ENCODE measurements at places on chromosomes 12 and 14. TPM values are rescaled to one million over a fixed set of nuclear protein-coding genes. Genes with fewer than 3 reads are reported as not detected.

KRT80 gene
- polyA plus RNA-seq, result 6.2 TPM

SSPN gene
- 17.0 TPM for polyA plus RNA-seq

LHX5 gene
- not detected for polyA plus RNA-seq

GNG2 gene
- polyA plus RNA-seq, result 10.2 TPM

LRRC43 gene
- 0.56 TPM for polyA plus RNA-seq

MANSC4 gene
- polyA plus RNA-seq, result 0.25 TPM

KRT74 gene
- polyA plus RNA-seq, result not detected

NELL2 gene
- 1.7 TPM for polyA plus RNA-seq

MARK3 gene
- polyA plus RNA-seq, result 46.4 TPM

- H3K36me3 ChIP-seq, result no peaks in the 10 kb centered on the region
- no peak overlapping the region for H3K4me3 ChIP-seq
- no peaks in the 10 kb centered on the region for H3K27me3 ChIP-seq
- no peaks in the 10 kb centered on the region for H3K4me1 ChIP-seq
- DNase-seq, result no peak
These were observed 17.9 kb upstream of the RAB3IP start for GRCh38 chr12:69720750-69721149.

- no peaks in the 10 kb centered on the region for H3K36me3 ChIP-seq
- H3K27ac ChIP-seq, result no peak overlapping the region
- H3K27me3 ChIP-seq, result no peaks in the 10 kb centered on the region
- H3K4me3 ChIP-seq, result no peak overlapping the region
- DNase-seq, result no peak
These were observed 807.8 kb upstream of the TMEM132C start for GRCh38 chr12:127459166-127459565.

DNA sequence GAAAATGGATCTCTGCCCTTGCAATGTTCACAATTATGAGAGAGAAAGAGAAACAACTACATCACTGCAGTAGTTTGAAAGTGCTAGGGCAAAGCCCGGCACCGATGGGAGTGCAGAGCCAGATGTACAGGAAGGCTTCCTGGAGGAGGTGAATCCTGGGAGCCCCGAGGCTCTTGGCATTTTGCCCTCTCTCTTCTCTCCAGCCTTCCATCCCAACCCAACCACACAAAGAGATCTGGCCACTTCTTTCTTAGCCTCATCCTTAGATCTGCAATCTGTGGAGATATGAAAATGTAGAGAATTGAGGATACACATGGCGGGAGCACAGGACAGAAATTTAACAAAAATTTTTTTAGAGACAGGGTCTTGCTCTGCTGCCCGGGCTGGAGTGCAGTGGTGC, 3.3 kb upstream of the PAPLN start:
- no peaks in the 10 kb centered on the region for H3K27me3 ChIP-seq
- peaks cover 22% of the 10 kb centered on the region for H3K4me1 ChIP-seq
- H3K27ac ChIP-seq, result no peak overlapping the region
- H3K4me3 ChIP-seq, result no peak overlapping the region
- no peak for DNase-seq
- H3K36me3 ChIP-seq, result no peaks in the 10 kb centered on the region

DNA sequence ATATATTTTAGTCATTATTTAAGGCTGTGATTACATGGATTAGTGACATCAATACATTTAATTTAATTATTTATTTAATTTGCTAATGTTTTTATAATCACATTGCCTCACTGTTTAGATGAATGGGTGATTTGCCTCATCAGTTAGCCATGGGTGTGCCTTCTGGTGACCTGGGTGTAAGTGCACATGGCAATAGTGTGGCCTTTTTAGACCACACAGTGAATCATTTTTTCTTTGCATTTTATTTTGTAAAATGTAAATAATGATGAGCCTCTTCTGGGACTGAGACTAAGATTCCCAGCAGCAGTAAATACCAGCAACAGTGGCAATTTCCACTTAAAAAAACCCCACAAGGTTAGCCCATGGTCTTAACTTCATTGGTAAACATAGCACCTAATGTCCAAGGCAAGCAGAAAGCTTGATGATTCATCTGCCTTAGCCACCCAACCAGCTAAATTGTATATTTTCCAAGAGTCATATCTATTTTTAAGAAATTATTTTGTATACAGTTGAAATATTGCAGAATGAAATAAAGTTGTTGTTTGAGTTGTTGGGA, 235.9 kb upstream of the NOVA1 start:
- no peaks in the 10 kb centered on the region for H3K4me1 ChIP-seq
- H3K27me3 ChIP-seq, result no peaks in the 10 kb centered on the region
- no peak for DNase-seq
- no peak overlapping the region for H3K4me3 ChIP-seq
- H3K27ac ChIP-seq, result no peak overlapping the region
- no peaks in the 10 kb centered on the region for H3K36me3 ChIP-seq

GRCh38 chr12:89566615-89567014, 40.8 kb upstream of the POC1B start:
- no peak overlapping the region for H3K27ac ChIP-seq
- H3K36me3 ChIP-seq, result no peaks in the 10 kb centered on the region
- no peak overlapping the region for H3K4me3 ChIP-seq
- H3K27me3 ChIP-seq, result no peaks in the 10 kb centered on the region
- no peaks in the 10 kb centered on the region for H3K4me1 ChIP-seq

DNA sequence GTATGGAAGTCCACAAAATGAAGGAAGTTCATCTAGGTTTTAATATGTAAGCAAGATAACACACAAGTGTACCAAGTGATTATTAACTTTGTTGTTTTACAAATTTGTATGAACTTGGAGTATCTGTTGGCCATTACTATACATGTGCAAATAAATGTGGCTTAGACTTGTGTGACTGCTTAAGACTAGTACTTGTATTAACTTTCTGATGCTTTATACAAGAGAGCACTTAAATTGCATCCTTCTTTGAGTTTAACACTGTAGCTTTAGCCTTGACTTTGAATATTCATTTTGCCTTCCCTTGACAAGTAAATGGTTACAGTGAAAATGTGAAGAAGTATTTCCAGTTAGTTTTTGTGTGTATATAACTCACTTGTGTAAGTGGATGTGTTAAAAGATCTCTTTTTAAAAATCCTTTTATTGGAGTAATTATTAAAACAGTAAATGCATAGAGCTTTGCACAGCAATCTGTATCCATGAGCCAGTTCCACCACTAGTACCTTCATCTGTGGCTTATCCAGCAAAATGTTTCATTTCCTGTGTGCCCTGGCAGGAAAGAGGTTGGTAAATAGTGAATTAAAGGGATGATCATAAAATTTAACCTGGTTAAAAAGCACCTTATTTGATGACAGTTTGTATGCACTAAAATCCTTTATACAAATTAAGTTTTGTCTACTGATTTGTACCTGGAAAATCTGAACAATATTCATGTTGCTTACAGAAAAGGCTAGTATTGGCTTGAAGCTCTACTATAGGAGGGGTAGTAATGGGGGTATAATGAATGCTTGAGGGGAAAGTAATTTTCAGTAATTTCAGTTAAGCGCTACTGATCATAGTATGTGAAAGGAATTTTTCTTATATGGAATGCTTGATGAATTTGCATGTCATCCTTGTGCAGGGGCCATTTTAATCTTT, 8.0 kb downstream of the PNN start:
- H3K27me3 ChIP-seq, result no peaks in the 10 kb centered on the region
- no peak for DNase-seq
- H3K36me3 ChIP-seq, result no peaks in the 10 kb centered on the region

DNA sequence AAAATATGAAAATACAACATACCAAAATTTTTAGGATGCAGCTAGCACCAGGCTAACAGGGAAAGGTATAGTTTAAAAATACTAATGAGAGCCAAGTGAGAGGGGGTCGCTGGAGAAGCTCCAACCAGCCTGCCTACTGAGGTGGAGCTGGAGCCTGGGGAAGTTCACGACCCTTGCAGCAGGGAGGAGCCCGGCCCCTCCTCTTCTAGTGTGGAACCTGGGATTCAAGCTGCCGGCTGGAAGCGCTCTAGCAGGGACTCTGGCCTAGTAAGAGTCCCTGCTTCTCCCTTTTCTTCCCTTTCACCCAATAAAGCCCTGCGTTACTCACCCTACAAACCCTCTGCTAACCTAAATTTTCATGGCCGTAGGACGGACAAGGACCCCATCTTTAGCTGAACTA, 5.0 kb upstream of the KCNK13 start:
- no peak for DNase-seq
- H3K27me3 ChIP-seq, result no peaks in the 10 kb centered on the region
- no peaks in the 10 kb centered on the region for H3K36me3 ChIP-seq
- H3K4me1 ChIP-seq, result peaks cover 11% of the 10 kb centered on the region
- no peak overlapping the region for H3K4me3 ChIP-seq

- no peaks in the 10 kb centered on the region for H3K4me1 ChIP-seq
- H3K36me3 ChIP-seq, result no peaks in the 10 kb centered on the region
- no peaks in the 10 kb centered on the region for H3K27me3 ChIP-seq
- H3K4me3 ChIP-seq, result no peak overlapping the region
These were observed 100.6 kb downstream of the ANO4 start for GRCh38 chr12:100895192-100895591.

GRCh38 chr14:72177251-72177650, 245.0 kb downstream of the RGS6 start:
- no peaks in the 10 kb centered on the region for H3K27me3 ChIP-seq
- H3K36me3 ChIP-seq, result no peaks in the 10 kb centered on the region
- no peak overlapping the region for H3K4me3 ChIP-seq
- H3K27ac ChIP-seq, result no peak overlapping the region

GRCh38 chr14:82647088-82647810, 1113.6 kb upstream of the SEL1L start:
- peaks cover 4% of the 10 kb centered on the region for H3K27me3 ChIP-seq
- H3K27ac ChIP-seq, result no peak overlapping the region
- H3K4me1 ChIP-seq, result no peaks in the 10 kb centered on the region
- no peak overlapping the region for H3K4me3 ChIP-seq
- no peak for DNase-seq
- H3K36me3 ChIP-seq, result no peaks in the 10 kb centered on the region

GRCh38 chr12:32650508-32650907, 28.6 kb upstream of the DNM1L start:
- no peak for DNase-seq
- H3K4me1 ChIP-seq, result peaks cover 4% of the 10 kb centered on the region
- H3K4me3 ChIP-seq, result no peak overlapping the region

GRCh38 chr12:127235761-127236160, 1031.2 kb upstream of the TMEM132C start:
- no peak overlapping the region for H3K27ac ChIP-seq
- H3K4me3 ChIP-seq, result no peak overlapping the region
- H3K27me3 ChIP-seq, result no peaks in the 10 kb centered on the region
- no peak for DNase-seq
- no peaks in the 10 kb centered on the region for H3K36me3 ChIP-seq

GRCh38 chr12:102425109-102426039, 55.0 kb downstream of the IGF1 start:
- no peak for DNase-seq
- H3K27me3 ChIP-seq, result no peaks in the 10 kb centered on the region
- H3K27ac ChIP-seq, result no peak overlapping the region
- H3K4me1 ChIP-seq, result peaks cover 8% of the 10 kb centered on the region
- H3K4me3 ChIP-seq, result no peak overlapping the region

GRCh38 chr12:130719263-130719859, 3.3 kb upstream of the RIMBP2 start:
- H3K27ac ChIP-seq, result no peak overlapping the region
- H3K27me3 ChIP-seq, result no peaks in the 10 kb centered on the region

GRCh38 chr14:58637391-58638230, at the start of gene DACT1:
TSS of gene DACT1 (plus strand) at chr14:58637962. CDS start at chr14:58638203, 241 bp downstream.
- H3K36me3 ChIP-seq, result no peaks in the 10 kb centered on the region
- H3K27ac ChIP-seq, result peak within 1 kb of the TSS; percentile 96
- H3K4me3 ChIP-seq, result peak within 1 kb of the TSS; percentile 55
- DNase-seq, result peak; percentile 81
- H3K4me1 ChIP-seq, result no peaks in the 10 kb centered on the region

DNA sequence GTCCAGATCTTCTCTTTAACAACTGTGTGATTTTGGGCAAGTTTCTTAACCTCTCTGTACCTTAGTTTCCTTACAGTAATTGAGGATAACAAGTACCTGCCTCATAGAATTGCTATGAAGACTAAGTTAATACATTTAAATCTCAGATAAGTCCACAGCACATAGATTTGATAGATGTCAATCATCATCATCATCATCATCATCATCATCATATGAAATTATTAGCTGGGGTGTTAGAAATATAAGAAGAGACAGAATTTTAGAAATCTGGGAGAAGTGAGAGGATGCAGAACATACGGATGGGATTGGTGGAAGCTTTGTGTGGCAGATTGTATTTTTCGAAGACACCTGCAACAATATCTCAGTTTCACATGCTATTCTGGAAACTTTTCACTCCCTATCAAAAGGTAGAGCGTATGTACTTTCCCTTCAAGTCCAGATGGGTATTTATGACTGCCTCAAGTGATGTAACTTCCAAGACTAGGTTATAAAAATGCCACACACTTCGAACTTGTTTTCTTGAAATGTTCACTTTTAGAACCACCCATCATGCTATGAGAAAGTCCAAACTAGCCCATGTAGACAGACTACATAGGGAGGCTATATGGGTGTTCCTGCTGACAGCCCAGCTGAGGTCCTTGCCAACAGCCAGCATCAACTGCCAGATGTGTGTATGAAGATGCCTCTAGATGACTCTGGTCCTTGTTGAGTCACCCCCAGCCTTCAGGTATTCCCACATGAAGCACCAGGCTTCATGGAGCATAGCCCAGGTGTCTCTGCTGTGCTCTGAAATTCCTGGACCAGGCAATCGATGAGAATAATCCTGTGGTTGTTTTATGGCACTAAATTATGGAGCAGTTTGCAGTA, 20.7 kb upstream of the SDR39U1 start:
- no peak overlapping the region for H3K27ac ChIP-seq
- H3K4me3 ChIP-seq, result no peak overlapping the region
- H3K36me3 ChIP-seq, result no peaks in the 10 kb centered on the region
- no peaks in the 10 kb centered on the region for H3K4me1 ChIP-seq

- H3K27me3 ChIP-seq, result no peaks in the 10 kb centered on the region
- no peak overlapping the region for H3K4me3 ChIP-seq
- no peak for DNase-seq
- no peaks in the 10 kb centered on the region for H3K36me3 ChIP-seq
- H3K4me1 ChIP-seq, result no peaks in the 10 kb centered on the region
These were observed 29.0 kb downstream of the FAM234B start for GRCh38 chr12:13073173-13073572.

GRCh38 chr12:80712866-80713265, 3.8 kb upstream of the MYF5 start:
- no peak for DNase-seq
- H3K4me1 ChIP-seq, result no peaks in the 10 kb centered on the region
- H3K36me3 ChIP-seq, result no peaks in the 10 kb centered on the region
- no peaks in the 10 kb centered on the region for H3K27me3 ChIP-seq
- no peak overlapping the region for H3K27ac ChIP-seq
- no peak overlapping the region for H3K4me3 ChIP-seq

Data from ovary (tissue), 10 donors.